ENCODE measurements at places on chromosomes 6 and 20.

DNA sequence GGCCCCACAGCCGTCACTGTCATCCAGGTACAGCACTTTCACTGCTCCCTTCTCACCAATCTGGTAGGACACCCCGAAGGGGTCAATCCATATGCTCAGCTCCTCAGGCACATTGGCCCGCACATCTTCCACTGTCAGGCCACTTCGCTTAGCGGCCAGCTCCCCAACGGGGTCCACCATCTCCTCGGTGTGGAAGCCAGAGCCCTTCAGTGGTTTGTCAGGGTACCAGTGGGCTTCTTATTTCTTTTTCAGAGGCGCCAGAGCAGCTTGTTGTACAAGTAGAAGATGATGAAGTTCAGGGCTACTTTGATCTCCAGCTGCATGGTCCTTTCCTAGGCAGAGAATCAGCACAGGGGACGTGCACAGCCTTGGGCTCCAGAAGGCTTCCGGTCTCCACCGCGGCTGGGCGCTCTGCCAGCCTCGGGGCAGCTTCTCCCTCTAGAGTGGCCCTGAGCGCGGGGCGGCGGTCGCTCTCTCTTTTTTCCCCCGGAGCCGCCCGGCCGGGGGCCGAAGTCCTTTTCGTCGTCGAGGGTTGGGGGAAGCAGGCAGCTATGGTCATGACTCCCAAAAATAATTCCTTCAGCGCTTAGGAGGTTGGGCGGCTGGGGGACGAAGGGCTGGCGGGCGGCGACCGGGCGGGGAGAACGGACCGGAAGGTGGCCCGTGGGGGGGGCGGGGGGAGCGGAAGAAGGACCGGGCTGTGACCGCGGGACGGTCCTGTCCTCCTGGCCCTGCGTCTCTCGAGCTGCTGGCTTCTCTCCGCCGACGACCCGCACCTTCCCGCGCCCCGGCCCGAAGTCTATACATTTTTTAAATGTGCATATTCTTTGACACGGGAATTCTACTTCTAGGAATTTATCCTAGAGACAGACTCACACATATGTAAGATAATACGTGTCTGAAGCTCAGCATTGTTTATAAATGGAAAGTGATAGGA is 6.5 kb upstream of the ZSCAN9 start:
- peak; percentile 49 for DNase-seq

- DNase-seq: no peak
These were observed 95.1 kb downstream of the VEGFA start for GRCh38 chr6:43865086-43865485.

DNA sequence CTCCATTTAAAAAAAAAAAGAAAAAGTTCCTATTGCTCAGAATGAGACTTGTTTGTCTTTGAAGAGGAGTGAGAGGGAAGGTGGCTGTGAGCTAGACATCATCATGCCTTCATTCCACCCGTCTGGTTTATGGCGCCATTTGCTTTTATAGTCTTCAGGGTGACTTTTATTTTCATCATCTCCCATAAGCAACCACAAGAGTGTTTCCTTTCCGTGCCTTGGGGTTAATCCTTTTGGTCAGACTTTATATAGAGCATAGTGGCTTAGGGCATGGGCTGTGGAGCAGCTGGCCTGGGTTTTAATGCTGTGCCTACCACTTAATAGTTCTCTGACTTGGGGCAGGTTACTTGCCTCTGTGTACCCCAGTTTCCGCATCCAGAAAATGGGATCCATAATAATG is 77.8 kb downstream of the RREB1 start:
- peak; percentile 24 for DNase-seq

GRCh38 chr20:49394264-49394663 is 88.2 kb downstream of the KCNB1 start:
- DNase-seq: no peak

GRCh38 chr6:44158770-44159228 is at the start of gene CAPN11:
Gene CAPN11, plus strand, starts transcription at chr6:44158820. Its CDS starts 29 bp downstream, at chr6:44158849.
- no peak for DNase-seq

DNA sequence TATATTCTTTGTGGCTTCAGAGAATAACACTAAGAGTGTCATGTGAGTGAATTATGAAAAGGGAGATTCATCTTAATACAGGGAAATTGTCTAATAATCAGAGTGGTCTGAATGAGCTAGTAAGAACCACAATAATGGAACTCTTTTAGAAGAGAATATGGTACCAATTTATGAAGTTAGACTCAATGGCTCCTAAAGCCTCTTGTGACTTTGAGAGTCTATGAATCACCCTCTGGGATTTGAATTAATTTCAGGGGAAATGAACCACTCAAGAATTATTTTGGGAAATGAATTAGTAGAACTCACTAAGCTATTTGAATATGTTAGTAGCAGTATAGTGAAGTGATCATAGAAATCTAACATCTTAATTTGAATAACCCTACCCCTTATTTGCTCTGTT is 14.3 kb downstream of the PCMT1 start:
- DNase-seq: no peak

DNA sequence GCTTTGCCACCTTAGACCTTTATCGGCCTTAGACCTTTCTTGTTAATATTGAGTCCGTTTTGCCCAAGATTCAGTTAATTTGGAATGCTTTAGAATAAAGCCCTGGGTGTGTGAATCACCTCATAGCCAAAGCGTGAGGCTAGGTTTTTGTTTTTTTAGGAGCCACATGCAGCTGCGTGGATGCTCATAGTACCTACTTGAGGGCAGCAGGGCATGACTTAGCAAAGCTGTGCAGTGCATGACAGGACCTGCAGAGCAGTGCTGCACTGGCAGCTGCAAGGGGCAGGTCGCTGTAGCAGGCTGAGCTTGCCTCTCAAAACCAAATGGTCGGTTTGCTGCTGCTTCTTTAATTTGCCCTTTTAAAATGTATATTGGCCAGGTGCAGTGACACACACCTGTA is 116.1 kb downstream of the JAG1 start:
- no peak for DNase-seq

DNA sequence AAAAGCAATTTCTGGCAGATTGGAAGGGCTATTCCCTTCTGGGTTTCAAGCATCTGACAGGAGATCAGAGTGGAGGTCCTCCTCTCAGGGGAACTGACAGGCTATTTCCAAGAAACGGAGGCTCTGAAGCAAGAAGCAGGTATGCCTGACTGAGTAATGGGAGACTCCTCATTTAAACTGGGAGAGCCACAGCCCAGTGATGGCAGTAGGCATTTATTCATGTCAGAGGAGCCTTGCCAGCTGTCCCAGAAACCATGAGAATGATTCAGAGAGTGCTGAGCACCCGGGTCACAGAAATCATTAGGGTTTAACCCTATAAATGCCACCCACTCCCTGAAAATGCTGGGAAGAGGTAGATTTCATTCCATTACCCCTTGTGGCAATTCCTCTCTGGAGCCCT is 247.5 kb upstream of the RNF217 start:
- DNase-seq: no peak

All from MM.1S (cell line).